BJ (cell line): ENCODE measurements at places on chromosomes 6 and 20.

- DNase-seq, result peak; percentile 84
These were observed 1004.9 kb upstream of the ADGRB3 start for GRCh38 chr6:67630146-67630545.

- DNase-seq, result no peak
These were observed 31.9 kb downstream of the INSM1 start for GRCh38 chr20:20399531-20400500.

- no peak for DNase-seq
These were observed 95.3 kb upstream of the VSTM2L start for GRCh38 chr20:37807471-37808232.

DNA sequence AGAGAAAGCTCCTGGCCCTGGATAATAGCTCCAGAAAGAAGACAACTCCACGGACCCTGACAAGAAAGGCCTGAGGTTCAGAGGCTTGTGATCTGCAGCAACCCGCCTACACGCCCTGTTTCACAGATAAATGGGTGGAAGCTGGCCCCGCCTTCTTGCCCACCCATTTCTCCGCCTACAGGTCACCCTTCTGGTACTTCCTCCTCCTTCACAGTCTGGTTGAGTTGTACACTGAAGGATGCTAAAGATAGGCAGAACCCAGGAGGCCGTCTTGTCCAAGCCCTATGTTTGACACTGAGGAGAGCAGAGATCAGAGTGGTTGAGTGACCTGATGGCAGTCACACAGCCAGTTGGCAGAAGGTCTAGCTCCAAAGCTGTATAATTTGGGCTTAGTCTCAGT, 34.2 kb upstream of the MDGA1 start:
- DNase-seq, result no peak

- DNase-seq, result no peak
These were observed 196.4 kb upstream of the ZNF184 start for GRCh38 chr6:27669295-27669623.

DNA sequence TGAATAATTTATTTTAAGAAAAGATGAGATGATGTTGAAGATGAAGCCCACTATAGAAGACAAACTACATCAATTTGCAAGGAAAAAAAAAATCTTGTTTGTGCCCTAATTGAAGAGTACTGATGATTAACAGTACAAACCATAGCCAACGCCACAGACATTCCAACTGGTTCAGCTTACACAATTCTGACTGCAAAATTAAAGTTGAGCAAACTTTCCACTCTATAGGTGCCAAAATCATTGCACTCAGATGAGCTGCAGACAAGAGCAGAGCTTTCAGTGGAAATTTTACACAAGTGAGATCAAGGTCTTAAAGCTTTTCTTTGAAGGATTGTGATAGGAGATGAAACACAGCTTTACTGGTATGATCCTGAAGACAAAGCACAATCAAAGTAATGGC, 85.3 kb downstream of the OGFRL1 start:
- DNase-seq, result no peak

DNA sequence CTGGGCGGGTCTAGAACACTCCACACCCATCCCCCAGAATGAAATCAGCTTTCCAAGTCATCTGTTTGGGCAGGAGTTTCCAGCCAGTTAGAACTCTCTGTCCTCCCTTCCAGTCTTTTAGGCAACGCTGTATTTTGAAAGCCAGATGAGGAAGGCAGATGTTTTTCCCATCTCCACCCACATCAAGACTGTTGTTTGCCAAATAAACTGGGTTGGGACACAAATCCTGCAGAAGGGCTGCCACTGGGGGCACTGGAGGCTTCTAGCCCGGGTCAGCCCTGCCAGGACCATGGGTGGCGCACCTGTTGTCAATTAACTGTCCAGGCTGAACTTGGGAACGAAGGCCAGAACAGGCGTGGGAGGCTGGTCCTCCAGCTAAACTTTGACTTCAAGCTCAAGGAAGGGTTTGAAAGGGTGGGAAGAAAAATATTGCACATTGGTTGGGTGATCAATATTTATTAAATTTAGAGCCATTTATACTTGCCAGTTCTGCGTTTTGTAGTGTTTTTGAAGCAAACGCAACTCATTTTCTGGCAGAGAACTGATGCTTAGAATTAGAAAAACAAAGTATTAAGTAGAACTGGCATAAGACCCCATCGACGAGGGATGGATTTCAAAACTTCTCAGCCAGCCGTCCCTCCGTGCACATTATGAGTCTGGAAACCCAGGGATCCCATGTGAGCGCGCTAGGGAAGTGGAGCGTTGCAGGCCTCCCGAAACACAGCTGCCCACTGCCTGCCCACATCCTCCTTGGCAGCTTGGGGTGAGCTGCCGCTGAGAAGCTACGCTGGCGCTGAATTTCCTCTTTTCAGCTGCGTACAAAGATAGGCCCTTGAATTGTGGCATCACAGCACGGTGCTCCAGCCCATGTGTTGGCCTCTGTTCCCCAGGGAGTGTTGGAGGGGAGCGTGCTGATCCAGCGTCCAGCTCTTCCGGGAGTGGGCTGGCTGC, 297.4 kb downstream of the QKI start:
- DNase-seq, result peak; percentile 9

DNA sequence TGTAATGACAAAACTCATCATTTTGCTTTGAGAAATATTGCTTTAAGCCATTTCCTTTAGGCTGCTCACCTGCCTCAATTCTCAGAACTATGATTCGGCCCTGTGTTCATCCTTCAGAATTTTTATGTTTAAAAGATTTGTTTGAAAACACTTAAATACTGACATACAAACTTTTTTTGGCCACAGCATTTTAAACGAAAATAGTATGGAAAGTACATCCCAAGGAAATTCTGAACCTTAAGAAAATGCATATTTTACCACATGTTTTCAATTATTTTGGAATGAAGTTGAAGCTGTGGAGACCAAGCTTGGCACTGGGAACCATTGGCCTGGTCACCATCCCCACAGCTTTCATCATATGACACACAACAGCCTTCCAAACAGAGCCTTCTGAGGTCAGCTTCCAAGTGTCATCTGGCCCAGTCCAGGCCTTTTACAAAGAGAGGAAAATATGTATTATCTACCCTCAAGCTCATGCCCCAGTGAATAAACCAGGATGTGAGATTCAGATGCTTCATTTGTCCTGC, 83.3 kb downstream of the SOD2 start:
- DNase-seq, result no peak

GRCh38 chr6:2763345-2763841, 1.8 kb upstream of the WRNIP1 start:
- DNase-seq, result no peak

DNA sequence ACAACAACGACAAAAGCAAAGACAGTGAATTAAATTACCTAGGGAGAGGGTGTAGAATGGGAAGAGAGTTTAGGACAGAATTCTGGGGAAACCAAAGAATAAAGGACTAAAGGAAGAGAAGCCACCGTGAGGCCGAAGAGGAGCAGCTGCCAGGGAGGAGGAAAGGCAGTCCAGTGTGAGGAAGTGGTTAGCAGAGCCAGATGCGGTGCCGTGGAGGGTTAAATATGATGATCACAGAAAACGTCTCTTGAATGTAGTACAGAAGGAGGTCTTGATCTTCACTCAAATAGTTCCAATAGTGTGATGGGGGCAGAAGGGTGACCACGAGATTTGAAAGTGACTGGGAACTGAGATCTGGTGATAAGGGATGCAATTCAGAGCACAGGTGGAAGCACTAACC, 67.7 kb downstream of the TMEM244 start:
- no peak for DNase-seq

DNA sequence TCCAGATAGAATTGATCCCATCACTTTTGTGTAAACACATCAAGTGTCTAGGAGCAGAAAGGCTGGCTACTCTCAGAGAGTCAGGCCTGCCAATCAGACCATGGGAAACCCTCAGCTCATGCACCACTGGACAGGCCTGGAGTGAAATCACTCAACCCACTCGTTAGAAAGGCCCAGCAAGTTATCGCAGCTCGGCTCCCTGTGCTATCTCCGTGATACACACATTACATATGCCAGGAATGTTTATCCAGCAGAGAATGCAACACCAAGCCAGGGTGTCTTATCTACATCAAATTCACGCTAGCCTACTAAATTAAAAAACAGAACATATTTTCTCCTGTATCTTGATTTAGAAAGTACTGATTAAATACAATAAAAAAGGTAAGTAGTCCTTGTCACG, 232.4 kb upstream of the FOXQ1 start:
- DNase-seq, result no peak

- no peak for DNase-seq
These were observed 66.3 kb upstream of the DST start for GRCh38 chr6:56708810-56709597.

GRCh38 chr6:24858177-24858653, 59.5 kb upstream of the ARMH2 start:
- no peak for DNase-seq

DNA sequence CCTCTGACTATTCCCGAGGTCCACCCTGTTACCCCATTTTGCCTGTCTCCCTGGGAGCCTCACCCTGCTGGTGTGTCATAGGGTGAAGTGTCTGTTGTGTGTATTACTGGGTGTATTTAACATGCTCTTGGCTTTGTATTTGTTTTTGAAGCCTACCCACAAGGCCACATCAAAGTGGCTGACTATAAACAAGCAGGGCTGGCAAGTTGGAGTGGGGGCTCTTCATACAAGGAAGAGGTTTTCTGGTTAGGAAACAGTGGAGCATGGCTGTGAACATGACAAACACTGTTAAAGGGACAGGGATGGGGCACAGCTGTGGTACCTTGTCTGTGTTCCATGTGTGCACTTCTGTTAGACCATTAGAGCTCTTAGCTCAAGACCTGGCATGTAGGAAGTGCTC, 26.3 kb downstream of the HECA start:
- DNase-seq, result peak; percentile 8

DNA sequence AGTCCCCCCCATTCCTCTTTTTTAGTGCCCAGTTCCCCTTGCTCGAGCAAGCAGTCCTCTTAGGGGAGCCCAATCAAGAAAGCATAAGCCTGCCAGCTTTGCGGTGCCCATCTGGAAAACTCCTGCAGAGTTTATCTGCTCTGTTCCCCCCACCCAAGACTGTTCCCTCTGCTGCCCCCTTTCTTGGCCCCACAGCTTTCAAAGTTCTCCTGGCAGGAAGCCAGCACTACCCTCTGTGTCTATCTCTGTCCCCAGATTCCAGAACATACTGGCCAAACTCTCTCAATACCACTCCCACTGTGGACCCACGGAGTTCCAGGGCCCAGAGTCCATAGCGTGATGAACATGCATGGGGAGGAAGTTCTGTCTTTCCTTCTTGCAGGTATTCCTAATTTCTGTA, 55.4 kb downstream of the CRYBG1 start:
- no peak for DNase-seq

GRCh38 chr6:150149146-150149545, 6.3 kb downstream of the PPP1R14C start:
- no peak for DNase-seq

GRCh38 chr6:39204646-39205244, 24.5 kb downstream of the KCNK5 start:
- DNase-seq, result no peak

GRCh38 chr20:63750807-63751470, 11.4 kb downstream of the SLC2A4RG start:
- DNase-seq, result no peak

DNA sequence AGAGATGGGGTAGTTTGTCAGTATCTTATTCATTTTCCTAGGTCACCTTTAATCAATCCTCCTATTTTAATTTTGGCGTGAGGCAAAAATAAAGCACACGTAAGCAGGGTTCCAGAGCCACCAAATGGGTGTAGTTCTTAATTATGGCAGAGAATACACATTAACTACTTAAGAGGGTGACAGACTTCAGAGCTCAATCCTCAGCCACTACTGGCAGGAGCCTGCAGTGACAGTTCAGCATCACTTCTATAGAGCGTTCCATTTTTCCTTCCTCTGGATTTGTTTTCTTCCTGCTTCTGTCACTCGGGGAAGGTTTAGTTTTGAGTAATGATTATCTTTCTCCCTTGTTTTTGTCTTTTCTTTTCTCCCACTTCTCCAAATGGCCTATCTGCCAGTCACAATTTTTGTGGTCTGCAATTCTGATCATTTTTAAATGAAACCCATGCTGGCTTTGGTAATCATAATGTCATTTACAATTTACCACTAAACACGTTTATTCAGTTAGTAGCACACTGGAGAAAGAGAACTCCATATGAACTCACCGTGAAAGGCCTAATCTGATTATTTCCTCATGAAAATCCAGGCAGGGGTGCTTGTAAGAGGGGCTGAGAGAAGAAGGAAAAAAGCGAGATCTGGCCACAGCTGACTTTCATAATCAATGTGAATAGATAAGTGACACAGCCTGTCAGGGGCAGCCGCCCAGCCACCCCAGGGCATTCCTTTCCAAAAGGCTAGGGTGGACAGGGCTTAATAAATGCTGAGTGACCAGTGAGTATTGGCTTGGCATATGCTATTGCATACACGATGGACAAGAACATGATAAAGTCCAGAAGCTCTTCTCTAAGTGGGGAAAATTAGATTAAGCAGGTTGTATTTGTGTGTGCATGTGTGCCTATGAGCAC, 412.1 kb downstream of the PKHD1 start:
- DNase-seq, result no peak

- no peak for DNase-seq
These were observed 39.1 kb downstream of the KCNQ2 start for GRCh38 chr20:63433351-63433750.

DNA sequence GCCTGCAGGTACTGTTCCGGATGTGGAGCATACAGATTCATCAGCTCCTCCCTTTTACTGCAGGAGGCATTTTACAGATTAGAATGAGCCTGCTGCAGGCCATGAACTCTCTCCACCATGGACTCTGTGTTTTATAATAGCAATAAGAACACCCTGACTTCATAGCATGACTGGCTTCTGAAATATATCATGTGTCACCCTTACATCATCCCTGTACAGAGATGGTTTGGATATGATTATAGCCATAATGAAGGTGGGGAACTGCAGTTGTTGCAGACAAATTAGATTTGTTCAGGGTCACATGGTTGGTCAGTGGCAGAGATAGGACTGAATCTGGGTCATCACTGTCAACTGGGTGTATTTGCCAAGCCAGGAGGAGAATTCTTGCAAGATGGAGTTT, 100.7 kb downstream of the FOXO3 start:
- no peak for DNase-seq

DNA sequence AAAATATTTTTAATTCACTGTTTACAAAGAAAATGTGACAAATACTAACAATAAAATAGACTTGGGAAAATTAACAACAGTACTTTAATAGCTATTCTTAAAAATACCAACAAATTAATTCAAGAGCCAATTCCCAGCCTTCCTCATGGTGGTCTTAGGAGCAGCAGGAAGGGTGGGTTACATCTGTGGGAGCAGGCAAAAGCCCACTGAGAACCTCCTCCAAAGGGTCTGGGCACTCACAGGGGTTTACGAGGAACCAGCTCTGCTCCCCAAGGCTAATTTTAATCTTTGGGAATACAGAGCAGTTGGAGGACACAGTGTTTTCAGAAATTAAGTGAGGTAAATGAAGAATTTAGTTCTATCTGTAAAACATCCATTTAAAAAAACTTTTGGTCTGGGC, 10.2 kb downstream of the SOD2 start:
- DNase-seq, result no peak

- no peak for DNase-seq
These were observed 374.2 kb upstream of the FLRT3 start for GRCh38 chr20:14711652-14712051.
